ENCODE measurements at places on chromosomes 6 and 20. TPM values are rescaled to one million over a fixed set of nuclear protein-coding genes. Genes with fewer than 3 reads are reported as not detected.

DNA sequence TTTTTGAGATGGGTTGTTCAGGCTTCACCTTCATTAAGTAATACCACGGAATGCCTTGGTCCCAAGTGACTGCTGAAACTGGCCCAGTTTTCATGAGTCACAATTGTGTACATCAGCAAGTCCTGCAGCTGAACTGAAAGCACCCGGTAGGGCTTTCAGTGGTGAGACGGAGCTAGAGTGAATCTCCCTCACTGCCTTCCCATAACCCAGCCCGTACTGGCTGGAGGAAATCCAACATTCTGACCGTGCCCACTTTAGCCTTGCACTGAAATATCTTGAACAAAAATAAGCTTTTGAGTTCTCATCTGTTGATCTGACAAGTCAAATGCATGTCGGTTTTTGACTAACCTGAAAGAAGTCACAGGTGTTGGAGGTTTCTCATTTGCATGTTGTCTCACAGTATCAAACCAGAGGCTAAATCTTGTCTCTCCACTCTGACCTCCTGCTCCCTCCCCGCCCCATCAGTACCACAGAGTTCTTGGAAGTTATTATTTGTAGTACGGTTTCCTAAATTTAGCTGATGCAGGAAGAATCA lies 35.9 kb downstream of the DUSP22 start:
- peak; percentile 61 for DNase-seq

DNA sequence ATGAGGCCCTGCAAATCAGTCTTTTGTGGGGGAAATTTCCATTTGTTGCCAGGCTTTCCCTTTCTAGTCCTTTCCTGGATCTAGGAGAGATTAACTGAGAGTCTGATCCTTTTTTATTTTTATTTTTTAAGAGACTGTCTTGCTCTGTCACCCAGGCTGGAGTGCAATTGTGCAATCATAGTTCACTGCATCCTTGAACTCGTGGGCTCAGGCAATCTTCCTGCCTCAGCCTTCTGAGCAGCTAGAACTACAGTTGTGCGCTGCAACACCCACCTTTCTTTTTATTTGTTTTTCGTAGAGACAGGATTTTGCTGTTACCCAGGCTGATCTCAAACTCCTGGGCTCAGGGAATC lies 22.9 kb downstream of the OR2B2 start:
- DNase-seq: no peak

GRCh38 chr20:2299301-2299700 lies 3.5 kb downstream of the TGM3 start:
- peak; percentile 66 for DNase-seq

GRCh38 chr20:31608251-31608945 lies 3.3 kb downstream of the ID1 start:
- no peak for DNase-seq

- no peak for DNase-seq
Observed at GRCh38 chr6:67814262-67814661, 820.8 kb upstream of the ADGRB3 start.

OR2B6 gene
- total RNA-seq: not detected

DNA sequence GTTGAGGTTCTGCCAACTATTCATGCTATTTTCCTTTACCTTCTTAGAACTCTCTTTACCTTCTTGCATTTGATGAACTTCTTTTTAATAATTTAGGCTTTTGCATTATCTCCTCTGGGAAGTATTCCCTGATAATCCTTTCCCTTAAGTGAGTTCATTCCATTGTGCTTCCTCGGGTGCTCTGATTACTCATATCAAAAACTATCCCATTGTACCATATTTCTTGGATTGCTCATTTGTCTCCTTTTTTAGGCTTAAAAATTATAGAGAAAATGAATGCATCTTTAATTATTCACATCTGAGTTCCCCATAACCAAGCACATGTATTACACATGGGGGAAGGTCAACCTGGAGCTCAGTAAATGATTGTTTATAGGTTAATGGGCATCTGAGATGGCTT lies 2.5 kb downstream of the CALHM4 start:
- no peak for DNase-seq

- DNase-seq: no peak
Observed at GRCh38 chr6:25453288-25453687, 174.1 kb downstream of the CARMIL1 start.

RAE1 gene
- total RNA-seq: 42.8 TPM

GRCh38 chr6:160057080-160057479 lies 64.5 kb upstream of the SLC22A1 start:
- no peak for DNase-seq

TMEM170B gene
- total RNA-seq: 15.0 TPM

GRCh38 chr20:19867074-19867473 lies 109.0 kb downstream of the RIN2 start:
- DNase-seq: no peak

ANGPT4 gene
- total RNA-seq: not detected

DNA sequence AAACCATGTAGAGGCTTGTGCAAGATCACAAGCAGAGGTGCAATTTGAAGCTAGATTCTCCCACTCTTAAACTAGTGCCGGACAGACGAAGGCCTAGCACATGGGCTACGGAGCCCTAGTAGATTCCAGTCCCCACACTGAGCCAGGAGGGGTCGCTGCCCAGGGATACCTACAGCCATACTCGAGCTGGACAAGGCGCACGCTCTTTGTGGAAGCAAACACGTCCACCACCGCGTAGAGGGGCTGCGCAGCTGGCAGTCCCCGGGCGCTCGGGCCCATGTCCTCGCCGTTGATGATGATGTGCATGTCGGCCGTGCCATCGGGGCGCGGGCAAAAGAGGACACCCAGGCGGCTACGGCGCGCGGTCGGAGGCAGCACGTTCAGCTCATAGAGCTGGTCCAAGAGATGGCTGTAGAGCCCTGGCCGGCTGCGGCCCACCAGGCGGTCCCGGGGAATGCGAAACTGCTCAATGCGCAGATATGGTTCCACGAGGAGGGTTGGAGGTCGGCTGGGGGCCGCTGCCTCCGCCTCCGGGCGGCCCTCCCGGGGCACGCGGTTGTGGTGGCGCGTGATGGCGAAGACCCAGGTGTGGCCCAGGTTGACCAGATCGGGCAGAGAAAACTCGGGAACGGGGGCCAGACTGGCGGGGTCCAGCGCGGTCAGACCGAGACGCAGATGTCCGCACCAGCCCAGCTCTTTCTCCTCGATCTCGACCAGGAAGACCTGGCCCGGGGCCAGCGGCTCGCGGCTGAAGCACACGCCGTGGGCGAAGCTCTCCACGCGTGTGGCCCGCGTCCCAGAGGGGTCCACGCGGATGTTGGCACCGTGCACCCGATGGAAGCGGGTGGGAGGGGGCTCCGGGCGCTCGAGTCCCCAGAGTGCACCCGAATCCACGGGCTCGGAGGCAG lies 677 bp downstream of the NEURL2 start:
- DNase-seq: no peak

- no peak for DNase-seq
Observed at GRCh38 chr20:42111349-42111748, 493.2 kb upstream of the CHD6 start.

DNA sequence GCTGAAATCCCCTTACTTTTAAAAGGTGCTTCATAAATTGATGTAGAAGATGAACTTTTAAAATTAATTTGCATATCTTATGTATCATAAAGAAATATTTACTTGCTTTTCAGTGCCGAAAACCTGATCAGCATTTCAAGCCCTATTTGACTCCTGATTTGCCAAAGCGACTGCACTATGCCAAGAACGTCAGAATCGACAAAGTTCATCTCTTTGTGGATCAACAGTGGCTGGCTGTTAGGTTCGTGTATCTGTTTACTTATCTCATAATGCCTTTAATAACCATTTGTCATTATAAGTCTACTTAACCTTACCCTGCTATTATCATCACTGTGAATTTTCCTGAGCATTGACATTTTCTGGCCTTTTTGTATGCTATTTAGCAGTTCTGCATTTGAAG lies 7.8 kb downstream of the OR2A4 start:
- no peak for DNase-seq

SLCO4A1 gene
- 91.6 TPM for total RNA-seq

- DNase-seq: no peak
Observed at GRCh38 chr6:29477923-29478450, 9.8 kb downstream of the MAS1L start.

DNA sequence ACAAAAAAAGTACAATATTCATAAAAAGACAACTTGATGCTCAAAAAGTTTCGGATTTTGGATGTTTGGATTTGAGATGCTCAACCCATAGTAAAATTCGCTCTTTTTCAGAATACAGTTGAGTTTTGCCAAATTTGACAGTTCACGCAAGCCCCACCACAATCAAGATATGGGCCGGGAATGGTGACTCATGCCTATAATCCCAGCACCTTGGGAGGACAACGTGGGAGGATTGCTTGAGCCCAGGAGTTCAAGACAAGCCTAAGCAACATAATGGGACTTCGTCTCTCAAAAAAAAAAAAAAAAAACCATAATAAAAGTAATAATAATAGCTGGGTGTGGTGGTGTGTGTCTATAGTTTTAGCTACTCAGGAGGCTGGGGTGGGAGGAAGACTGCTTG lies 51.3 kb downstream of the PHF20 start:
- DNase-seq: no peak

FRMD1 gene
- total RNA-seq: not detected

DNA sequence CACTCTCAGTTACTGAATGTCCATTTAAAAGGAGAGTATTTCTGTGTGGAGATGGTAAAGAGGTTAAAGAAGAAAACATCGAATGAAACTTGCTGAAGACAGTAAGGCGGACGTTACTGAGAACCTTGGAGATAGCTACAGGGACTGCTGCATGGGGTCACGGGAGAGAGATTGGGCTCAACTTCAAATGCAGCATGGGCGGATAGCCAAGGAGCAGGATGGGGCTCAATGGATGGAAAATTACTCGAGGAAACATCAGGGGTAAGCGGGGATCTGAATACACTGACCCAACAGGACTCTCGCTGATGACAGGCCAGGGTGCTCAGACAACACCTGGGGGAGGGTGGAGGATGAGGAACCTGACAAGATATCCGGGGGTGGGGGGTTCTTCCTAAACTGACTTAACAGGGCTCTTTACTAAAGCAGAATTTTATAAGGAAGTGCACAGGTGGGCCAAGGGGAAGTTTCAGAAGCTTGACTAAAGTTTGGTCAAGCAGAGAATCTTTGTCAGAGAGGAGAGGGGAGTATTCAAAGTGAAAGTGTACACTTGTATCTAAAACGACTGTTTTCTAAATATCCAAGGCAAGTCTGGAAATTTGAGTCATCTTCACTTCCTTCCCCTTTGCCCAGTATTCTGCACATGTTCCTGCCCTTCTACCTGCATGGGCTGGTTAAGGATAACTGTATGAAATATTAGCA lies 22.8 kb downstream of the ECT2L start:
- DNase-seq: no peak

DNA sequence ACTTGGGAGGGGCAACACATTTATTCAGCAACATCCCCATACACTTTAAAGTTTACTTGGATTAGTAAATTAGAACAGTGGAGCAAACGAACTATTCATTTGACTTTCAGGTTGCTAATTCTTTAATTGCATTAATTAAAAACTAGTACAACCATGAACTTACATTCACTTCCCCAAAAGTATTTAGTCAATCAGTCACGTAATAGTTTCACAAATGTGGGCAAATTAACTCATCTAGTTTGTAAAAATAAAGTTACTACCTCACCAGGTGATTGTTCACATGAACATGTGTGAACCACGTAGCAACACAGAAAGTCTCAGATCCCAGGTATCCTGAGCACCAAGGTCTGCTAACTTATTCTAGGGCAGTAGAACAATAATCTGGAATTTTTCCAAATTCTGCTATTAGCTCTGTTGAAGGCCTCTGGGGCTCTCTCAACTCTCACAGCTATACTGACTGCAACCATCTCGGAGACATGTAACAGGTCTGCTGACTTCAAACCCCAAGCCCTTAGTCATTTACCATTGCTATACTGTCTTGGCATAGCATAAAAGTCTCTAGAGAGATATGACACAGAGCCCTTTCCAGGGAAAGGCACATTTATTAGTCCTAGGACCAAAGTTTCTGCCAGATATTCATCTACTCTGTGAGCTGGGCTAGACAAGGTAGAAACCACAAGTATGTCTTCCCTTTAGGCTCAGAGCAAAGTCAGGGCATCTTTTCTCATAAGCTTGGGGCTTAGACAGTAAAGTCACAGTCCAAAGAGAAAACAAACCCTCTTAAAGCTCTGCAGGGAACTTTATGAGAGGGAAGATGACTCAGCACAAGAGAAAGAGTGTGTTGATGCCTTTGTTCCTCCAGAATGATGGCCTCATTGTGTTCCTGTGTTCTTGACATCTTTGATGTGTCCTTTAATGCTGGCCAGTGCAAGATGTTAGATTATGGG lies 50.9 kb upstream of the CCDC28A start:
- DNase-seq: peak; percentile 13

GRCh38 chr6:108117427-108118358 lies 43.2 kb upstream of the OSTM1 start:
- no peak for DNase-seq

GRCh38 chr20:62647521-62648317 lies 5.4 kb downstream of the SLCO4A1 start:
- no peak for DNase-seq

DNA sequence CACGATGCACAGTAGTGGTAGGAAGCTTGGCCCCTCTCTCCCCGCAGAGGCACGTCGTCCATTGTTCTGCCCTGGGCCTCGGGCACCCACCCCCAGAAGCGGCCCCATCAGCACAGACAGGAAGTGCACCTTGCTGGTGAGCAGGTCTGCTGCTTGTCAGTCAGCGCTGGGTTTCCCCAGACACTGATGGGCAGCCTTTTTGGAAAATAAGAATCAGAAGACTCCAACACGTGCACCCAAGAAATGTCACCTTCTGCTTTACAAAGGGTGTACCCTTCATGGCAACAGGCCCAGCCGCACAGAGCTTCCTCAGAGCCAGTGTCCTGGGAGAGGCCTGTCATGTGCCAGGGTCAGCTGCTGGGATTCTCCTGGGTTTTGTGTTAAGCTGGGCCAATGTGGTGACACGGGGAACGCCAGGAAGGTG lies 34.7 kb upstream of the IRF4 start:
- DNase-seq: no peak

RIPOR2 gene
- total RNA-seq: 0.06 TPM

DNA sequence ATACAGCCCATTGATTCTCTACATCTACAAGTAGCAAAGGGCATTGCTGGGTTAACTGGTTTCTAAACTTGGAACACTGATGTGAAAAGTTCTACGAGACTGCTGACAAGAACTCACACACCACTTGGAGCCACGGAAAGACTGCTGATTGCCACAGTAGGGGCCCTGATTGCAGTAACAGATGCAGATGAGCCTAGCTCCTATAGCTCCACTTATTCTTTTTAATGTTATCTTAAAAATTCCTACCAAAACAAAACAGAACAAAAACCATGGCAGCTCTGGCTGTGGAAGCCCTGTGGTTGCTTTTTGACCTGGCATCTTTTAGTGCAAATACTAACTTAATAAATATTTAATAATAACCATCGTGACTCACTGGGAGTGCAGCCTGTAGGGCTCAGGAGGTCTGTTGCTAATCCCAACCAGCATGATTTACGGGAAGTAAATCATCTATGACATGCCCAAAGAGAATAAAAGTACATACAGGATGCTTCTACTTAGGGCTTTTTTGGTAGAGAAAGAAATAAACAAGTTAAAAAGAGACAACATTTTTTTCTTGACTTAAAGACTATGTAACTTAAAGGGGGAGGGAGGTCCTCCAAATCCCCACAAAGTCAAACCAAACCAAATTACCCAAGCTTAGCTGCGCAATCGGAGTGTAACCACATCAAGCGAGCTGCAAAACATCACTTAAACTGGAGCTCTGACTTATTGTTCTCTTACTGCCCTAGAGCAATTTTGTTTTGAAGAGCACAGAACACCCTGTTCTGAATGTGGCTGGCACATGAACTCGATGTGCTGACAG lies 87.2 kb downstream of the FKBP5 start:
- DNase-seq: no peak

GRCh38 chr20:24987244-24987643 lies 5.3 kb downstream of the APMAP start:
- DNase-seq: no peak

FOXQ1 gene
- 78.5 TPM for total RNA-seq

Data from NCI-H460 (cell line).